Vein endothelial cell (primary cell): ENCODE measurements at places on chromosomes 4 and X. TPM values are rescaled to one million over a fixed set of nuclear protein-coding genes. Genes with fewer than 3 reads are reported as not detected.

The RASL11B gene
- not detected in 2 replicates for total RNA-seq

The CITED1 gene
- total RNA-seq: not detected in 2 replicates

The GPRIN3 gene
- 5.6 and 10.2 TPM in 2 replicates for total RNA-seq

The AFP gene
- not detected in 2 replicates for total RNA-seq

The SHROOM3 gene
- 1.6 and 2.7 TPM in 2 replicates for total RNA-seq

The CSAG3 gene
- not detected in 2 replicates for total RNA-seq

The CXCL8 gene
- total RNA-seq: 63.4 and 175 TPM in 2 replicates

The XAGE2 gene
- total RNA-seq: not detected in 2 replicates
